ENCODE measurements at places on chromosomes 6 and 20.

GRCh38 chr6:116396441-116396840 lies 25.7 kb downstream of the DSE start:
- no peak for DNase-seq

DNA sequence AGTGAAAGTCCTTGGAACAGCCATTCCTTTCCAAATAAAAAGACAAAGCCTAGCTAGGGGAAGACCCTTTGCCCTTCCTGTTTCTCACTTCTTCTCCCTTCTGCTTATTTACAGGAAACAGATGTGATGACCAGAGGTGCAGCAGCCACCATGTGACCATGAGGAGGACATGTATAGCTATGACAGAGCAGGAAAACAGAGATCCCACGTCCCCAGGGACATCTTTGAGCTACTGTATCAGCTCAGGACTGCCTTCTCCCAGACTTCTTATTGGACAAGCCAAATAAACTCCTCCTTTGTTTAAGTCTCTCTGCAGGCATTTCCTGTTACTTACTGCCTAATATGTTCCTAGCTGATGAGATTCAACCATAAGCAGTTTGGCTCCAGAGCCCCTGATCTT lies 133.1 kb upstream of the MLN start:
- no peak for DNase-seq

DNA sequence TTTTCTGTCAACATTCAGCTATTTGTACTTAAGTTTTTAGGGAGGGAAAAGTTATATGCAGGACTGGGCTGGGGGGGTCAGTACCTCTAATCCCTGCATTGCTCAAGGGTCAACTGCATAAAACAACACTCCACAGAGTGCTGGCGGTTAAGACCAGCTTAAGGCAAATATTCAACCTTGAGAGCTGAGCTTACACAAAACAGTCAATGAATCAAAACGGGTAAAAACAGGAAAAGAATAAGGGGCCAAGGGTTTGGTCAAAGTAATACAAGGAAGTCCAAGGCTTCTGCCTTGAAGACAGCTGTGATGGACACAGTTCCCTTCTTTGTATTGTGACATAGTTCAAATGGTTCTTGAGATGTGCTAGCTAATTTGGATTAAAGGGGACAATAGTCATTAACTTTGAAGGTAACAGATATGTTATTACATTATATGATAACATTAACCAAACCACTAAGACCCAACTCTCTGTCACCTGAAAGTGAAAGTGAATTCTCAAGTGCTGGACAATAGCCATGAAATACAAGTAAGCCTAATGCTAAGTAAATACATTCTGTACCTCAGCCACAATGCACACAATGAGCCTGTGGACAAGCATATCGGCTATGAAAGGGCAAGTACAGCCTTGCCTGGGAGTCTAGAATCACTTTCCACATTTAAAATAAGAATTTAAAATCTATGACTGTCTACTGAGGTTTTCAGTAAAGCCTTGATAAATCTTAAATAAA lies 106.8 kb downstream of the PDE10A start:
- no peak for DNase-seq

GRCh38 chr6:170180671-170181337 lies 110.1 kb downstream of the DLL1 start:
- DNase-seq = no peak

GRCh38 chr20:19382386-19383340 lies 170.2 kb downstream of the SLC24A3 start:
- DNase-seq = no peak

DNA sequence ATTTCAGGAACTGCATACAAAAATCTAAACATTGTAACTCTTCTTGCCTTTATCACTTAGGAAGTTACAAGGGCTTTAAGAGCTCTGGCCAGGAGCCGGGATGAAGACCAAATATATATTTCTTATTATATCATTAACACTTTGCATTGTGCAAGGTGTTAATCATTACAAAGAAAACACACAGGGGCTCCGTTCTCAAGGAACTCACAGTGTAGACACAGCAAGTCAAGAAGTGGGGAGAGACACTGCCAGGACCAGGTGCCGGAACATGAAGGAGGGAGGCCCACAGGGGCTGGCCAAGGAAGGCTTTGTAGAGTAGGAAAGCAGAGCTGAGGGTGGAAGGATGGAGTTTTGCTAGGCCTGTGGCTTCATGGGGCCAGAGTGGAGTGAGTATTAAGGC lies 17.4 kb downstream of the ITPR3 start:
- DNase-seq = no peak

DNA sequence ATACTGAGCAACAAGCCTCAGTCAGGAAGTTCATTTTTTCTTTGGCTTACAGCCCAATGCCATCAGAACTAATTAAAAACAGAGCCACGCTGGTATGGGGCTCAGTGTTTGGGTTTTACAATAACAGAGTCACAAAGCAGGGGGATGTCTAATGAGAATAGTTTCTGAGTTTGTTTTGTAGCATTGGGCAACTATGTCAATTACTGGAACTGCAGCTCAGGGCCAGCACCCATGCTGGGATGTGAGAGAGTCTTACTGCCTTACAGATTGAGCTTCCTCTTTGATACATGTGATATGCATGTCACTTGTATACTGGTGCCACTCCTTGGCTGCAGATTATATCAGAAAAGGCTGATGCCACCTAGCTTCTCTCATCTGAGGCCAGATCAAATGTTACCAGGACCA lies 117.6 kb downstream of the TFAP2B start:
- DNase-seq = no peak

GRCh38 chr20:59569305-59569704 lies 35.0 kb upstream of the PHACTR3 start:
- no peak for DNase-seq

GRCh38 chr6:150588888-150589499 lies 10.7 kb upstream of the PLEKHG1 start:
- DNase-seq = no peak

DNA sequence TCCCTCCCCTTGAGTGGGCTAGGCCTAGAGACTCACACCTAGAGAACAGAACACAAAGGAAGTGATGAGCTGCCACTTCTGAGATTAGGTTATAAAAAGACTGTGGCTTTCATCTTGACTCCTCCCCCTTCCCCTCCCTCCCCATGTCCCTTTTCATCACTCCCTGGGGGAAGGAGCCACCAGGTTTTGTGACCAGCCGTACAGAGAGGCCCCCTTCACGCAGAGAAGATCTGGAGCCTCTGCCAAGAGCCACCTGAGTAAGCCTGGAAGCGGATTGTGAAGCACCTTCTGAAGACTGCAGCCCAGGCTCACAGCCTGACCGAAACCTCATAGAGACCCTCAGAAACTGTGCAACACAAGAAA lies 118.4 kb upstream of the NXT1 start:
- no peak for DNase-seq
